ENCODE measurements at places on chromosomes 3 and 15.

DNA sequence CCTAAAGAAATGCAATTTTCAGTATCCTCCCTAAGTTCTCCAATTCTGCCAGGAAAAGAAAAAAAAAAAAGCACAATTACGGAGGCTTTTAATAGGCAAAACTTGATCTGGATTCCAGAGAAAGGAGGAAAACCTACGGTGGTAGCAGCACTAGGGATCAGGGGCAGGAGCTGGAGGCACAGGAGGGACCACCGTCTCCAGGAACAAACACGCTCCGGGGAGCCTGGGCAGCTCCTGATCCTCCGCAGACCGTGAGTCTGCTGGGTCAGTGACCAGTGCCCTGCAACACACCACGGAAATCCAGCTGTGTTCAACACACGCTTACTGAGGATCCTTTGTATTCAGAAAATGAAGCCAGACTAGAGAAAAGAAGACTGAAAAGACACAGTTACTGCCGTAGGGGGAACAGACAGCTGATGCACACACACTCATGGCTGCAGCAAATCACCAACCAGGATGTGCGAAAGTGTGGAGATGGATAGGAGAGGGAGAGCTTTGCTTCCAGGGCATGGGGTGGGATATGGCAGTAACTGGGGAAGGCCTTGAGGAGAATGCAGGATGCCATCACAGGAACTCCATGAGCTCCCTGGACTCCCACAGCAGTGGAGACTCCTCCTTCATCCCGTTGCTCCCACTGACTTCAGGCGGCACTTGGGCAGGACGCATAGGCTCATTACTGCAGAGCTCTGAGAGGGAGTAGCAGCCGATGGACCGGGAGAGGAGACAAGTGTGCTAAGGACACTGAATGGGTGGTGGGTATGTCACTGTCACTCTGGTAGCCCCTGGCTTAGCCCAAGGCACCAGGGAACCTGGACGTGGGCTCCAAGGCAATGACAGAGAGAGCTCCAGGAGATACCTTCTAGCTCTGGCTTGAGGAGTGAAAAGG is 167.0 kb downstream of the ATP10A start:
- no peak for DNase-seq

- no peak for DNase-seq
Observed at GRCh38 chr15:70532531-70533186, 230.7 kb downstream of the UACA start.

GRCh38 chr3:113649174-113649845 is 47.1 kb downstream of the USF3 start:
- DNase-seq = no peak

GRCh38 chr3:16449369-16449768 is 64.1 kb downstream of the RFTN1 start:
- DNase-seq = no peak

GRCh38 chr3:53813229-53813628 is 33.0 kb downstream of the CHDH start:
- DNase-seq = no peak

Measured in COR-L47 (cell line).